ENCODE measurements at places on chromosomes 5 and 9.
A peak's percentile ranks its signal among the peaks of the same experiment; 100 is the strongest.

- no peak for DNase-seq
Observed at GRCh38 chr9:114777821-114778609, 27.8 kb downstream of the TNFSF15 start.

DNA sequence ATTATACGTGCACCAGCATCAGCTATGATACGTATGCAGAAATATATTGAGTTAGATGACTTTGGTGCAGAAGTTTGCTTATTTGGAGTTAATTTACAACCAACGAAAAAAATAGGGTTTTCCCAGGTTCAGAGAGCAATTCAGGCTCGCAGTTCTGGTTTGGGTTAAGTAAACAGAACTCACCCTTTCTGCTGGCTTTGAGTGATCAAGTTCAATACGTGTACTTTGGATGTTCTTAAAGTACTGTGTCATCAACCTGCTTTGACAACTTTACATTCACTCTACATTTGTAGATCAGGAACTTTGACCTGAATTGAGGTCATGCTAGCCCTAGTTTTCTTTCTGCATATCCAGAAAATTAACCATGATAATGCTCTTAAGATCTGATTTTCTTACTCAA lies 40.7 kb downstream of the ACOT12 start:
- DNase-seq = no peak

DNA sequence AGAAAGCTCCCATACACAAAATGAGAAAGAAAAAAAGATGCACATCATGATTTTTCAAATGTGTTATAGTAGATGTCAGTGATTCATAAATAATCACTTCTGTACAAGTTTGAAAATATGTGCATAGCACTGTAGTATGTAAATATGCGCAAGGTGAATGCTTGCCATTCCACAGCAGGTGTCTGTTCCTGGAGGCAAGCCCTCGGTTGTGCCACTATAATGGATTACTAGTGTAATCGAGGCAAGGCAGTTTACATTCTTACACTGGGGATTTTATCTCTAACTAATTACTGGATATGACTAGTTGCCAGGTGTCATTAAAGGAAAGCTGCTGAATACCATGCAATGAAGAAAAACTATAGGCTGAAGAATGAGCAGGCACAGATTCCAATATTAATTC lies 93.6 kb downstream of the ARHGEF28 start:
- DNase-seq = no peak

DNA sequence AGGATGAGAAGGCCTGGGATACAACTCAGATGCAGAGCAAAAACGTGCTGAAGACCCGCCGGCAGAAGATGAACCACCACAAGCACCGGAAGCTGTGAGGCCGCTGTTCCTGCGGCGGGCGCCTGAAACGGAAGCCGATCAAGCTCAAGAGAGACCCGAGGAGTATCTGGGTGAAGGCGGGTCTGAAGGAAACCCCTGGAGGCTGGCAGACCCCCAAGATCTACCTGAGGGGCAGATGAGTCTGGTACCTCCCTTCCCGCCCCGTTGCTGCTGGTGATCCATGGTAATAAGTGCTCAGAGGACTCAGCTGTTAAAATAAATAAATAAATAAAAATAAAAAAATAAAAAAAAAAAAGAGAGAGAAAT lies 89.3 kb downstream of the BASP1 start:
- DNase-seq = no peak

DNA sequence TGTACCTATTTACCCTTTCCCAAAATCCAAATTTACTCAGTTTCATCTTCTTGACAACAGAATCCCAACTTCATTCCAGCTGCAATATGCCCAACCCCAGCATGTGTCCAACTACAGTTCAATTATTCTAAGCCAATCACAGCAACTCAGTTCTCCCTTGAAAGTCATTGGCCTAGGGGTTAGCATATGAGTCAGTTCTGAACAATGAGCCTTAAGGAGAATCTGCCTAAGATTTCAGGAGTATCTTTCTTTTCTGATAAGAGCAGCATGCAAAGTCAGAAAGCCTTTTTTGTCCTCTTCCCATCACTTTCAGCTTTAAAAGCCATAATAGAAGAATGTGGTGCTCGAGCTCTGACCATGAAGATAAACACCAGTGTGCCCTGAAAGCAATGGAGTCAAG lies 44.4 kb upstream of the RASGRF2 start:
- no peak for DNase-seq

- peak; percentile 9 for DNase-seq
Observed at GRCh38 chr5:26572480-26572879, 465.9 kb downstream of the CDH9 start.

DNA sequence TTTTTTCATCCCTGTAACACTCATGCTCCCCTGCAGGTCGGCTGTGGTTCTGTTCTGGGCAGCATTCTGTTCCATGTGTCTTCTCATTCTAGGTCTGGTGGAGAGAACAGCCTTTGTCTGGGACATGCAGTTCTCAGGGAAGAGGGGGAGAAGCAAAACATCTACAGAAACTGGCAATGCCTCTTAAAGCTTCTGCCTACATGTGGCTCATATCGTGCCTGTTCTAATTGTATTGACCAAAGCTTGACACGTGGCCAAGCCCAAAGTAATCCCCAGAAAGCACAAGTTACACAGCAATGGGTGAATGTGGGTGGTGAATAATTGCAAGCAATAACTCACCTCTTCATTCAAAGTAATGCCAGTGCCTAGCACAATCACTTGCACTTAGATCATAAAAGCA lies 218.2 kb upstream of the IL12B start:
- DNase-seq = no peak

DNA sequence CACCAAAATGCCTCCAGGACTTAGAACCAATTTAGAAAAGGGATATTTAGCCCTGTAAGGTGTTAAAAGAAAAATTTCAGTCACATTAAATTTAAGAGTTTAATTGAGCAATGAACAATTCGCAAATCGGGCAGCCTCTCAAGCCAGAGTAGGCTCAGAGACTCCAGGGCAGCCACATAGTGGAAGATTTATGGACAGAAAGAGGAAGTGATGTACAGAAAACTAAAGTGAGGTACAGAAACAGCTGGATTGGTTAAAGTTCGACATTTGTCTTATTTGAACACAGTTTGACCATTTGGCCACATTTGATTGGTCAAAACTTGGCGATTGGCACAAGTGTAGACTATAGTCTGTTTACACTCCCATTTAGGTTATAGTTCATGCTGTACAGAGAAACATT lies 525.9 kb upstream of the ZNF608 start:
- no peak for DNase-seq

DNA sequence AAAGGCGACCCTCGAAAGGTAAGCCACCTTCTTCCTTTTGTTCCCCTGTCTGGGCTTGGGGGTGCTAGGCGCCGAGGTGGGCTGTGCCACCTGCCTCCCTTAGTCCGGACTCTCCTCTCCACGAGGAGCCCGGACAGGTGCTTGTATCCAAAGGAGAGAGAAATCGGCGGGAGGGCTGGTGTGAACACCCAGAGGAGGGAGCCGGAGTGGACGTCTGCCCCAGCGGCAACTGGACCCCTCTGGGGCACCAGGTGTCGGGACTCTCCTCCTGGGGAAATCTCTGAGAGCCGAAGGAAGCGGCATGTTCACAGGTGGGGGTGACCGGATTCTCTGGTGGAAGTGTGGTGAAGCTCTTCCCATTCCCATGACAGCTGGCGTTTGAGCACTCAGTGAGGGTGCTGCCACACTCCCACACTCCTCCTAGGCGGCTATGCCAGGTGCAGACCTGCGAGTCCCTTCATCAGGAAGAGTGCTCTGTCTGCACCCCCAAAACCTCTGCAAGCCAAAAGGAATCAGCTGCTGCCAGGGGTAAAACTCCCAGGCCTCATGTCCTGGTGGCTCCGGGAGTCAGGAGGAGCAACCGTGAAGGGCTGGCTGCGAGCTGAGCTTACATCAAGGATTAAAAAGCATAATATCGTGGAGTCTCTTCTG lies 921 bp downstream of the KCNIP1 start:
- no peak for DNase-seq

- no peak for DNase-seq
Observed at GRCh38 chr5:132280371-132281240, 13.6 kb upstream of the SLC22A4 start.

DNA sequence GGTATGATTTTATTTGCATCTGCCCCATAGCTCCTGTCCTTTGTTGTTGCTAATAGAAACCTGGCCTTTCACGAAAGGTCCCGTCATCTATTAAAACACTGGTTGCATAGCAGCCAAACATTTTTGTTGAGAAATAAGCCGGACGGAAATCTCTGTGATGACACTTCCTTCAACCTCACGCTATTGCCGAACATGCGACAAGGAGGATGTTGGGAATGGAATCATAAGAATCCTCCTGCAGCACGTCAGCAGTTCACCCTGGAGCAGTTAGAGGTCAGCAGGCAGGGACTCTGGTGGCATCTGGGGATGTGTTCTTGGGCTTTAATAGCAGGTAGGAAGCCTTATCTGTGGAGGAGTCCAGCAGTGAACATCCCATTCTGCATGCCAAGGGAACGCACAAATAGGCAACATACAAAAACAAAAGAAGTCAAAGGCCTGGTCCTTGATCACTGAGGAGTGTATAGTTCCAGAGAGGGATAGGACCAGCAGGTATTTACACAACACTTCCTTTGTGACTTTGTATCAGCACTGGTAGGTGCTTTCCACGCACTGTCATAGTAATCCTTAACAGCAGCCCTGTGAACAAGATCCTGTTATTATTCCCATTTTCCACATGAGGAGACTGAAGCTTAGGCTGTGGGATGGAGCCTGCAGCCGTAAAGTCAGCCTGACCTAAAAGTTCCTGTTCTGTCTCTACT lies 33.4 kb downstream of the ARHGAP26 start:
- peak; percentile 18 for DNase-seq

DNA sequence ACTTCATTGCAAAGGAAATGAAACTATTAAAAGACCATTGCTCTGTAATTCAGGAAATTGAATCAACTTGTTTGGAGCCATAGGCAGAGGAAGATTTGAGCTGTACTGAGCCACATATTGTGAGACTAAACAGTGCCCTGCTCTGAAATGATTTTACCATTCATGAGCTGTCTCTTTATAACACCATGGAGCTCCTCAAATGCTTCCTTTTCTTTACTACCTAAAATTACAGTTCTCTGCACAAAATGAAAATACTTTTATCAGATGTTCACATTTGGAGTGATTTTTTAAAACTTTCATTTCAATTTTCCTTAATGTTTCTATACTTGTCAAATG lies 97.9 kb downstream of the NLN start:
- DNase-seq = no peak

DNA sequence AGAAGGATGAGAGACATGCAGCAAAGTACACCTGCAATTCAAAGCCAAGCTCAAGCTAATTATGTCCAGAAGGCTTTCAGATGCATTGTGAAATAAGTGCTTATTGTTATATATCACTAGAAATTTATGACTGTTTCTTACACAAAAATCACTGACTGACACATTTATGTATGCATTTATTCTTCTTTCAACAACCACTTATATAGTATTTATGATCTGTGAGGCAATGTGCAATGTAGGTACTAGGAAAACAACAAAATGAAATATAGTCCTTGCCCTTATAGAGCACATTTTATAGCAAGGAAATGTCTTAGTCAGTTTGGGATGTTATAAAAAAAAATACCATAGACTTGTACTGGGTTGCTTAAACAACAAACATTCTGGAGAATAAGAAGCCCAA lies 167.6 kb downstream of the YIPF5 start:
- no peak for DNase-seq

- no peak for DNase-seq
Observed at GRCh38 chr9:3118081-3118480, 274.2 kb upstream of the PUM3 start.

- no peak for DNase-seq
Observed at GRCh38 chr5:146000072-146000471, 63.7 kb downstream of the SH3RF2 start.

- DNase-seq = no peak
Observed at GRCh38 chr5:115100319-115100955, 69.3 kb downstream of the TRIM36 start.

DNA sequence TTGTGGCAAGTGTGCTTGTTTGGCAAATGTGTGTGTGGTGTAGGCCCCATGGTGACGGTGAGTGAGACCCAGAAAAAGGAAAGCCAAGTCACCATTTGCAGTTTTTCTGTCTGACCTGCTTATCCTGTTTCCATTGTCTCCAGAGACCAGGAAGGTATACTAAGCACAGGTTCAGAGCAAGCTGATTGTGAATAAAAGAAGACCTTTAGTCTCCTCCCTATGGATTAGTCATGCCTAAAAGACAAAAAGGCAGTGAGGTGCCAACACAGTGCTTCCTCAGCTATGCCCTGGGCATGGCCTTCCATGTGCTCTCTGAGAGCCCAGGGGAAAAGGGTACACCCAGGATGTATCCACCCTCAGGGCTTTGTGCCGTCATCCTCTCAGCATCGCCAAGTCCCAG lies 49.2 kb upstream of the SHOC1 start:
- no peak for DNase-seq

DNA sequence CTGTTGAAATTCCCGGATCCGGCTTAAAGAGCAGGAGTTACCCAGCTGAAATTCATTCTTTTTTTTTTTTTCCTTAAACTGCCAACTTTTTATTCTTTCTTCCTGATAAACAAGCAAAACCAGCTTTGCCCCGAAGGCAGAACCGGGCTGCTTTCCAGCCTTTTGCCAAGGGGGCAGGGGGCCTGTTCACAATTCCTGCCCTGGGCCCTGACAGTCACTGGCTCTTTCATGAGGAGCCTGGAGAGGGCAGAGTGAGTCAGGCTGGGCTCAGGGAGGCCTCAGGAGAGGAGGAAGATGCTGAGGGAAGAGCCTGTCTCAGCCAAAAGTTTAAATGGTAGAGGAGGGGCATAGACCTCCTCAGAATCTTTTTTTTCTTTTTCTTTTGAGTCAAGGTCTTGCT lies 4.8 kb downstream of the GLIPR2 start:
- DNase-seq = no peak

- no peak for DNase-seq
Observed at GRCh38 chr9:123860603-123861002, 69.3 kb downstream of the DENND1A start.

GRCh38 chr9:98866435-98867102 lies 59.1 kb downstream of the GALNT12 start:
- no peak for DNase-seq

DNA sequence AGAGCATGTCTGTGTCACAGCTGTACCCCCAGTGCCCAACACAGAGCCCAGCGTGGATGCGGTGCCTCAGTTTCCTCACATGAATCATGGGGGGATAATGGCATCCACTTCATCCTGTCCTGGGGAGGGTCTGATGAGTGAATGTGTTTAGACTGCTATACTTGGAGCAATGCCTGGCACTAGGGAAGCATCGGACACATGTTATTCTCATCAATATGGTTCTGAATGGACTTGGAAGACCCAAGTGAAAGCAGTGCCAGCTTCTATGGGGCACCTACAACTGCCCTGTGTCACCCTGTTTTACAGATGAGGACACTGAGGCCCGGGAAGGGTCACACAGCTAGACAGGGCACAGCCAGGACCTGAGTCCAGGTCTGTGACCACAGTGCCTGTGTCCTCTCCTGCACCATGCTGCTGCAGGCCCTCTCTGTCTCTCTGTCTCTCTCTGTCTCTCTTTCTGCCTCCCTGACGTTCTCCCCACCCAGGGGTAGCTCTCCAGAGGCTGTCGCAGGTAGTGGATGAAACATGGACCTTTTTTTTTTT lies 42.3 kb upstream of the NEK6 start:
- no peak for DNase-seq

GRCh38 chr5:172855597-172856292 lies 21.7 kb downstream of the ERGIC1 start:
- no peak for DNase-seq
